Nasal cavity respiratory epithelium epithelial cell of viscerocranial mucosa (primary cell): ENCODE measurements at places on chromosomes 7 and 10. TPM values are rescaled to one million over a fixed set of nuclear protein-coding genes. Genes with fewer than 3 reads are reported as not detected.

INMT gene
- total RNA-seq: not detected in 2 replicates

ATP6V0A4 gene
- total RNA-seq: 0.07 TPM in 1 of 2 replicates, not detected in the other

ABCA13 gene
- 0.68 and 4.9 TPM in 2 replicates for total RNA-seq

ANXA8L1 gene
- total RNA-seq: 35.2 and 362 TPM in 2 replicates

TRPV6 gene
- 0.14 TPM in 1 of 2 replicates, not detected in the other for total RNA-seq

FOXP2 gene
- 1.1 and 3.1 TPM in 2 replicates for total RNA-seq

TWIST1 gene
- not detected in 2 replicates for total RNA-seq

MACC1 gene
- 38.3 and 59.4 TPM in 2 replicates for total RNA-seq

PRRT4 gene
- total RNA-seq: 0.21 and 0.68 TPM in 2 replicates

ITPRID1 gene
- not detected in 2 replicates for total RNA-seq

STEAP2 gene
- 2.7 and 16.2 TPM in 2 replicates for total RNA-seq

RBP3 gene
- total RNA-seq: not detected in 2 replicates

MYL7 gene
- total RNA-seq: 0.34 and 0.43 TPM in 2 replicates

KAZALD1 gene
- total RNA-seq: 0.78 and 2.4 TPM in 2 replicates

NUTM2A gene
- 0.68 and 0.71 TPM in 2 replicates for total RNA-seq

GLRX3 gene
- 161 and 214 TPM in 2 replicates for total RNA-seq

GIMAP2 gene
- 0.21 TPM in 1 of 2 replicates, not detected in the other for total RNA-seq

ZC3HAV1L gene
- total RNA-seq: 4.8 and 19.4 TPM in 2 replicates

SKIDA1 gene
- under 0.01 and 0.07 TPM in 2 replicates for total RNA-seq

METTL27 gene
- 3.1 and 4.4 TPM in 2 replicates for total RNA-seq

PNLIPRP3 gene
- 29.0 and 171 TPM in 2 replicates for total RNA-seq

DNAH11 gene
- 0.34 and 7.3 TPM in 2 replicates for total RNA-seq

CNTNAP2 gene
- total RNA-seq: 2.1 and 21.0 TPM in 2 replicates

SH2D4B gene
- total RNA-seq: under 0.01 and 0.07 TPM in 2 replicates

LIPK gene
- total RNA-seq: 0.21 and 0.68 TPM in 2 replicates

KIFBP gene
- total RNA-seq: 15.7 and 34.8 TPM in 2 replicates

GHRHR gene
- total RNA-seq: not detected in 2 replicates
